Posterior vena cava (tissue), 2 donors: ENCODE measurements at places on chromosomes 5 and 9. TPM values are rescaled to one million over a fixed set of nuclear protein-coding genes. Genes with fewer than 3 reads are reported as not detected.

GRCh38 chr5:40165789-40166728, 513.7 kb upstream of the PTGER4 start:
- no peak for DNase-seq

GRCh38 chr9:84862810-84863287, 193.3 kb downstream of the NTRK2 start:
- no peak for DNase-seq

GRCh38 chr5:36531401-36531800, 75.0 kb upstream of the SLC1A3 start:
- DNase-seq, result no peak

DNA sequence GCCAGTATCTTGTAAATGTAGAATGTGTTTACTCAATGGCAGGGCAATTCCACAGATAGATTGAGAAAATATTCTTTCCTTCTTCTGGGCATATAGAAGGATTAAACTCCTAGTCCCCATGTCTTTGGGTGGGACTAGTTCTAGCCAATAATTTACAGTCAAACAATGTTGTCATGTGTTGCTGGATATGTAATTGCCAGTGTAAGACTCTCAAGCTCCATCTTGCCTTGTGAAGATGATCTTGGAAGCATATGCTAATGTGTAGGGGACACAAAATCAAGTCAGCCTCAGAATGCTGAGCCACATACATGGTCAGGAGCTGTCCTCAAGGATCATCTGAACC, 386.9 kb downstream of the CETN3 start:
- DNase-seq, result no peak

Gene SURF2
- total RNA-seq, result 12.0 TPM

Gene TMCO6
- total RNA-seq, result 6.6 TPM

GRCh38 chr9:126690431-126691051, 76.8 kb downstream of the LMX1B start:
- DNase-seq, result peak; percentile 80

- no peak for DNase-seq
Observed at GRCh38 chr5:174235221-174236011, 189.9 kb downstream of the NSG2 start.

GRCh38 chr5:169980418-169981053, at the start of gene INSYN2B:
INSYN2B (minus strand) TSS chr5:169980495; CDS start chr5:169883898, 96,597 bp downstream.
- DNase-seq, result peak; percentile 82

- DNase-seq, result no peak
Observed at GRCh38 chr5:169860585-169860984, 119.7 kb downstream of the INSYN2B start.

DNA sequence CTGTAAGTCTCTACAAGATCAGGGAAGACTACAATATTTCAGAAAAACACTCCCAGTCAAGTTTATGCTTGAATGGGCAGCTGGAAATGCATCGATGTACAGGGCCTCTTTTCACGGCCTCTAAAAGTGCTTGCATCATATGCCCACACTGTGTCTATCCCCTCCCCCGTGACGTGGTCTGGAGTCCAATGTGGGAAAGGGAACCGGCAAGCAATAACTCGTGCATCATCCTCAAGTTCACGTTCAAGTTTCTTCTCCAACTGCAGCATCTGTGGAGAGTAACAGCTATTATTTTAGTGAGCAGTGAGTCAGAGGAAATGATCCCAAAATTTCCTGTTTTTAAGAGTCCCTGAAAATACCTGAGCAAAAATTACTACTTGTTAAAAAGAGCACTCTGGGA, 22.3 kb downstream of the ATPSCKMT start:
- no peak for DNase-seq

Gene PDE8B
- 7.7 TPM for total RNA-seq

Gene AK8
- total RNA-seq, result 1.3 TPM

GRCh38 chr5:163305655-163306054, 131.7 kb upstream of the CCNG1 start:
- DNase-seq, result no peak

DNA sequence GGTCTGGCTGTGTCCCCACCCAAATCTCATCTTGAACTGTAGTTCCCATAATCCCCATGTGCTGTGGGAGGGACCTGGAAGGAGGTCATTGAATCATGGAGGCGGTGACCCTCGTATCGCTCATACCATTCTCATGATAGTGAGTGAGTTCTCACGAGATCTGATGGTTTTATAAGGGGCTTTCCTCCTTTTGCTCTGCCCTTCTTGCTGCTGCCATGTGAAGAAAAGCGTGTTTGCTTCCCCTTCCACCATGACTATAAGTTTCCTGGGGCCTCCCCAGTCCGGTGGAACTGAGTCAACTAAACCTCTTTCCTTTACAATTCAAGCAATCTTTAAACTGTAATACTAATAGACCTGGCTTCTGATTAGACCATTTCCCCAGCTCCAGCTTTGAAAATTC, 92.2 kb upstream of the SARDH start:
- DNase-seq, result no peak

- DNase-seq, result no peak
Observed at GRCh38 chr5:162301356-162301755, 233.8 kb downstream of the GABRG2 start.

GRCh38 chr5:135127439-135128240, 93.6 kb upstream of the PITX1 start:
- DNase-seq, result no peak

DNA sequence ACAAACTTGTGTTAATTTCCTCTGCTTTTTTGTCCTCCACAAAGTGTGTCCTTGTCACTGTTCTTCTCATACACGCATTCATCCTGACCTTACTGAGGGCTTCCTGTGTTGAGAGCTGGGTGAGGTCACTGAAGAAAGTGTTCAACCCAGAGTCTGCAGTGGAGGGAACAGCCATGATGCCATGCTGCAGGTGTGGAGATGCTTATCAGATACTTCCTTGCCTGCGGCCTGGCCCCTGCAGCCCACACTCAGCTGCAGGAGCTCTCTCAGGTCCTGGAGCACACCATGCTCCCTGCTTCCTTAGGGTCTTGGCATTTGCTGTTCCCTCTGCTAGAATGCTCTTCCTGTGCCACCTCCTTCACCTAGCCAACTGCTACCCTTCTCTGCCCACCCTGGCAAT, 108.1 kb upstream of the SPRY4 start:
- DNase-seq, result no peak

DNA sequence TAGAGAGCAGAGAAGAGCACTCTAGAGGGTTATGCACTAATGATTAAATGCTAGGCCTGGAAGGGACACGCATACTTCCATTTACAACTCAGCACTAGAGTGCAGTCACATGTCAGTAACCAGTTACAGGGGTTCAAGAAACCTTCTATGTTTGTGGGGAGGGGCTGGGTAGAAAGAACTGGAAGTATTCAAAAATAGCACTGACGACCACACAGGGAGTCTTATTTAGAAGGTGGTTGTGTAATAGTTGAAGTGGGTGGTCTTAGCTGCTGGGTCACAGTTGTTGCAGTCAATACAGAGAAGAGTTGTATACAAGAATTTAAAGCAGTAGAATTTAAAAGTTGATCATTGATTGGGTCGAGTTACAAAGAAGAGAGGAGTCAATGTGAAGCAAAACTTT, 15.4 kb downstream of the AOPEP start:
- no peak for DNase-seq

Gene CD14
- 68.8 TPM for total RNA-seq

DNA sequence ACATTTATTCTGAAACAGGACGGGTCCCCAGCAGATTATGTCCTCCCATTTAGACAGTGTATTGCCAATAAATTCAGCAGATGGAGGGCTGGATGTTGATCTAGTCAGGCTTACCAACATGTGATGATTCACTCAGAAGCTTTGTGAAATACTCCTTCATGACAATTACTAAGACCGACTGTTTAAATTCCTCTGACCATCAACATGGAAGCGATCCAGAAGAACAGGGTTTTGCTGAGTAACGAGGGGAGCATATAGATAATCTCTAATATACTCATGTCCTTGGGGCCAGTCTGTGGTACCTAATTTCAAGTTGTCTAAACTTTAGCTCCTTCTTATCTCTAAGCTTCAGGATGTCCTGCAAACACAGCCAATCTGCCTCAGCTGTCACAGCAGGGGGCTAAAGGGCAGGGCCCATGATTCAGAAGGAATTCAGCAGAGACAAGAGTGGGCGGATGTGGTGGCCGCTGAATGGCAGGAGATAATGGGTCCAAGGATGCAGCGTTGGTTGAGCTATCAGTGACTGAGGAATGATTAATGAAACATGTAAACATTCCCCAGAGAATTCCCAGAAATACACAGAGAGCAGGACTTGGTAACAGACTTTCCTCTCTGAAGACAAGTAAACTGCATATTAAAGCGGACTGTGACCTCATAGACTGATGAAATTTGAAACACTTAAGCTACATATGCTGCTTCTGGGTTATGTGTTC, 109.4 kb downstream of the ANKRD55 start:
- DNase-seq, result peak; percentile 88

GRCh38 chr5:140393738-140394137, 7.9 kb upstream of the ANKHD1 start:
- DNase-seq, result no peak

DNA sequence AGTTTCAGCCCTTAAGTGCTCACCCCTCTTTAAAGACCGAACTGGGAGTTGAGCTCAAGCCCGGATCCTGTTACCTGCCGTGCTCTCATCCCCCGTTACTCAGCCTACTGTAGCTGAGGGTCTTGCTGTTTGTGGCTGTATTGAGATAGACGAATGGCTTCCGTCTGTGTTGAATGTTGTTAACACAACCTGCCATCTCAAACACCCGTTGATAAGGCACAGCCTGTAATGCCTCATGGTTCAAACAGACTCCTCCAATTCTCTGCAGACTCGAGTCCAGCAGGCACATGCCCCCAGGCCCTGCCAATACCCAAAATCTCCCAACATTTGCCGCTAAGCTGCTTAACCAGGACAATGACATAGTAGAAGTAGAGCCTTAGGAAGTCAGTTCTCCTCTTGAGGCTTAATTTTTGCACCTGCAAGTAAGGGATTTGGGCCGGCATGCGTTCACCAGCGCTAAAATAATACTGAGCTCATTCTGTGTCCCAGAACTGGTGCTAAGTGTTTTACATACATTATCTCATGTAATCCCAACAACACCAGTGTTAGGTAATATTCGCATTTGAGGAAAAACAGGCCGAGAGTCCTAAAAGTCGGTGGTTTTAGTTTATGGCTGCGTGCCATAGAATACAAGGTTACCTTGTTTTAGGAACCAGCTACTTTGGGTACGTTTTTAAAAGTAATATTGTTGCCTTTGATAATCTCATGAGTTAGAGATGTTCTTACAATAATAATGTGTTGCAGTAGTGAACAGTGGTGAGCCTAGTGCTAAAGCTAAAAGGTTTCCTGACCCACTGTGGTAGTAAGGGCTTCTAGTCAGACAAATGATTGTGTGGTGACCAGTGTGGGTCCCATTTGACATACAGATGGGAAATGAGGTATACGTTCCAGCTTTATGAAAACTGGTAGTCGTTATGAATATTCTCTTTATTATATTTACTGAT, 1.5 kb upstream of the RFX3 start:
- DNase-seq, result no peak

GRCh38 chr5:65229841-65230240, 251.9 kb downstream of the ADAMTS6 start:
- DNase-seq, result no peak

DNA sequence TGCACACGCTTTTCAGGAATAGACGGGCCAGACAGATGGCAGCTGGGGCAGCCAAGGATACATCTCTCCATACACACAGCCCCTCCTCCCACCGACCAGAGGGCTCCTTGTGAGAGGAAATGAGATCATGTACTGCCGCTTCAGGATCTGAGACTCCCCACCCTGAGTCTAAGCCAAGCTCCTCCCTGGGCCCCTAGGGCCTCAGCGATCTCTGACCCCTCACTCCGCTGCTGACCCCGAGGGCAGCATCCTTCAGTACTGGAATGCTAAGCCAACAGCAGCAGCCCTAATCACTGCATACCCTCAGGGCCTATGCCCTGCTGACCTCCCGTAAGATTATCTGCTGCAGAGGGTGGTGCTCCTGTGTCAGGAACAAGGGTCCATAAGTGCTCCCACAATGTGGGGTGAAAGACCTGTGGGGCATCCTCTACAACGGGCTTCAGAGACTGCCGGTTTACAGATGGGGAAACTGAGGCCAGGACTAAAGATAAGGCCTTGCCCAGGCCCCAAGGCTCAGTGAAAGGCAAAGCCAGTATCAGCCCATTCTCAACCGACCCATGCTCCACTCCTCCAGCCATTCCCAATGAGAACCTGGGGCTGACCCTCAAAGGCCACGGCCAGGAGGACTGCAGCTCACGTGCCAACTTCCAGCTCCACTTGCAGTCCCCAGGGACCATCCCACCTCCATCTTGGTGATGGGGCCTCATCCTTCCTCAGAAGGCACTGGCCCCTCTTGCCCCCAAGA, 37.5 kb downstream of the BICD2 start:
- peak; percentile 31 for DNase-seq

- DNase-seq, result no peak
Observed at GRCh38 chr5:96657068-96657467, 5.1 kb upstream of the CAST start.

Gene FCN1
- 7.1 TPM for total RNA-seq

Gene BTNL8
- not detected for total RNA-seq

DNA sequence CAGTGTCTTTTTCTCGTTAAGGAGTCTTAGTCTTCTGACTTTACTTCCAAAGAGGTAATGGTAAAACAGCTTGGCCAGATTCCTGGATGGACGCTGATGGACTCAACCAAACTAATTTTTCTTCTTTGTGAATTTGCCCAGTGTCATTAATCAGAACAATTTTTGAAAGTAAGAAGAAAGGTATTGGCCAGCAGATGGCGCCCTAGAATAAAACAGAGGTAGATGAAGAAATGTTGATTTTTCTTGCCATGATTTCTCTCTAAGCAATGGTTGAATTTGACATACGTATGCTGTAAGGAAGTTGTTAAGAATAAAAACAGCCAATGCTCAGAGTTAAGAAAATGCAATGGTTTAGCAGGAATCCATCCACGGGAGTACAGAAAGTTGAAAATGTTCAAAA, 500.0 kb downstream of the DIRAS2 start:
- DNase-seq, result no peak
